ENCODE measurements at places on chromosomes 5 and 9.

GRCh38 chr9:112852741-112853504 is 37.8 kb downstream of the SLC46A2 start:
- no peak for DNase-seq

GRCh38 chr9:7216004-7216841 is 458.4 kb downstream of the KDM4C start:
- no peak for DNase-seq

DNA sequence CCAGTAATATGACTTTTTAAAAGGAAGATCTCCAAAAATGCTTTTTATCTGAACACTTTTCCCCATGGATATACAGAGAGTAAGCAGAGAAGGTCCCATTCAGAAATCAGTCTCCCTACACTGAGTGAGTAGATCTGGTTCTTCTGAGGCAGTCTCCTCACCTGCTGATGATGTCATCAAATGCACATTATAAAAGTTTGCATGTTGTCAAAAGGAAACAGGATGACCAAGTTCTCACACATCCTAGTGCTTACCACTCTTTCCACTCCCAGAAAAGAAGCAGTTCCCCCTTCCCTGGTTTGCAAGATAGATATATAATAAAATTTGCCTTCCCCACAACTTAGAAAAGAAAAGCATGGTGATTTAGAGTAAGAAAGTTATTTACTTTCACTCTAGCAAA is 180.5 kb downstream of the RAB3C start:
- no peak for DNase-seq

- no peak for DNase-seq
Measured at GRCh38 chr5:131974016-131974415, 28.6 kb upstream of the MEIKIN start.
